ENCODE measurements at places on chromosomes 16 and 17.

- no peak for DNase-seq
Observed at GRCh38 chr16:87584975-87585374, 17.3 kb upstream of the JPH3 start.

- DNase-seq: no peak
Observed at GRCh38 chr16:46882940-46883307, 1.2 kb upstream of the GPT2 start.

GRCh38 chr16:29806641-29807425, 504 bp downstream of the MAZ start:
- no peak for DNase-seq

- DNase-seq: no peak
Observed at GRCh38 chr17:1592751-1593629, 30.4 kb upstream of the PITPNA start.

DNA sequence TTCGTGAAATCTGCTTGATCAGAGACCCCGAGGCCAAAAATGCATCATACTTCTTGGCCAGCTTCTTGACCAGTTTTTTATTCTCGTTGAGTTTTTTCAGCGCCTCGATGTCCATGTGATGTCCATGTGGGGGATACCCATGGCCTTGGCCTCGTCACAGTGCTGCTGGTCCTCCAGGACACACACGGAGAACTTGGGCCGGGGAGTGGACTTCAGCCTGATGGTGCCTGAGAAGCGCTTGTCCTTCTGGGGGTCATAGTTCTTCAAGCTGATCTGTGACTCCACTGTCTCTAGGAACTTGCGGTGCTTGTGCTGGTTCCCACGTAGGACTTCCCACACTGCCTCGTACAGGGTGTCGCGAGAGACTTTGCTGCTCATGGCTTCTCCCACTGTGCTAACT, 16.7 kb downstream of the COX4I1 start:
- DNase-seq: no peak

DNA sequence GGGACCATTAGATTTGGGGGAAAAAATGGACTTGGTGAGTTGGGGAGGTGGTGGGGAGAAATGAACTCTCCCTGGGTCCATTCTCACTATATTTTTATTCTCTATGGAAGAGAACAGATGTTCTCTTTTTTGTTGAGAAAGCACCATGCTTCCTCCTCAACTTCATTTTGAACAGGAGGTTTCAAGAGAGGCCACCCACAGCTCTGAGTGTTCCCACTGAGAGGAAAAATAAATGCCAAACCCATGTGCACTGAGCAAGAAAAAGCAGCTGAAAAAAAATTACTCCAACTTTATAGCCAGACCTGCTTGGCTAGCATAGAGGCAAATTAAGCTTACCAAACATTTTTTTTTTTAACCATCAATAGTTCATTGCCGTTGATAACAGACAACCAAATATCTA, 883.6 kb downstream of the KCNJ2 start:
- no peak for DNase-seq

DNA sequence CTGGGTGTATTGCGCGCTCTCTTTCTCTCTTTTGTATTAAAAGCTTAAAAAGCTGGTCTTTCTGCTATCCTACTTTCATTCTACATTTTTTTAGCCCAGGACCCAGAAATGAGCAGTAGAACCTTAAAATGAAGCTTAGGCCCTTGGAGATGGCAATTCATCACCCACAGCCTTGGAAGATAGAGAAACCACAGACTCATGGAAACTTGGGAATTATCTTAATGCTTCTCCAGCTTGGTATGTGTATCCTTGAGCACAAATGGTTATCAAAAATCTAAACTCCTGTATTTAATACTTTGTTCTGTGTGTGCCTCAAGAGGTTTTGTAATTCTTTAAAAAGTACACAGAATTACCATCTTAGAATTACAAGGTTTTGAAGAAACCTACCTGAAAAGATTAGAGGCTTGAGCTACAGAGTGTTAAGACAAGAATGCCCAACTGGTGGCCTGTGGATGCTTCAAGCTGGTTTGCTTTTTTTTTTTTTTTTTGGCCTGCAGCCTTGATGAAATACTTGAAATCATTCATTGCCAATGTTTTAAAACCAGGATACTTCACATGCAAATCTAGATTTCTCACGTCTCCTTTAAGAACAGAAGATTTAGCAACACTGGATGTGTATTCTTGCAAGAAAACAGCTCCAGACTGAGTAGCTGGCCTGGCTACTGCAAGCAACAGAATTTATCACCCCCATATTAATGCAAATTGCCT, 105.0 kb downstream of the XYLT1 start:
- no peak for DNase-seq

GRCh38 chr17:1386265-1386664, 13.8 kb downstream of the YWHAE start:
- DNase-seq: no peak

DNA sequence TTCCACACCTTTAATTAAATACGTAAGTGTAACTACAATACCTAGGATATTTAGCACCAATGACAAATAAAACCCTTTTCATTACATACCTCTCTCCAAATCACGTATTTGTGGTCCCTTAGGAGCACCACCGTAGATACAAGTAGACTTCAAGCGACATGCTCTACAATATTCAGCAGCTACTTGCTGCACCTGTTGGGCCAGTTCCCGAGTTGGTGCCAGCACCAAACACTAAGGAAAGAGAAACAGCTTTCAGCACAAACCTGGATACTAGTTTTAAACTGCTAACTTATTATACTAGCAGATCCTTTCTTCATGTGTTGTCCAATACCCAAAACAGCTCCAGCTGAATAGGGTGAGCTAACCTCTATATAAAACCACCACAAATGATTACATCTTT, 2.7 kb downstream of the DDX5 start:
- no peak for DNase-seq

DNA sequence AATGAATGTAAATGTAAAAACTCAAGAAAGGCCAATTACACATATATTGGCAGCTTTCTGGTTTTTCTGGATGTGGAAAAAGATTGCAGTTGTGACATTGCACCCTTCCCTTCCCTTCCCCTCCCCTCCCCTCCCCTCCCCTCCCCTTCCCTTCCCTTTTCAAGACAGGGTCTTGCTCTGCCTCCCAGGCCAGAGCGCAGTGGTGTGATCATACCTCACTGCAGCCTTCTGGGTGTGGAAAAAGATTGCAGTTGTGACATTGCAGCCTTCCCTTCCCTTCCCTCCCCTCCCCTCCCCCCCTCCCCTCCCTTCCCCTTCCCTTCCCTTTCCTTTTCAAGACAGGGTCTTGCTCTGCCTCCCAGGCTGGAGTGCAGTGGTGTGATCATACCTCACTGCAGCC, 41.7 kb downstream of the PIK3R5 start:
- no peak for DNase-seq

- no peak for DNase-seq
Observed at GRCh38 chr17:72862276-72862999, 230.1 kb downstream of the SLC39A11 start.

- no peak for DNase-seq
Observed at GRCh38 chr16:49545741-49546448, 172.3 kb downstream of the C16orf78 start.

- DNase-seq: peak; percentile 67
Observed at GRCh38 chr17:9247401-9247938, 226.2 kb downstream of the NTN1 start.

GRCh38 chr17:10457952-10458351, 11.4 kb downstream of the MYH4 start:
- DNase-seq: no peak

- no peak for DNase-seq
Observed at GRCh38 chr17:44360826-44361225, 2.8 kb downstream of the FAM171A2 start.

DNA sequence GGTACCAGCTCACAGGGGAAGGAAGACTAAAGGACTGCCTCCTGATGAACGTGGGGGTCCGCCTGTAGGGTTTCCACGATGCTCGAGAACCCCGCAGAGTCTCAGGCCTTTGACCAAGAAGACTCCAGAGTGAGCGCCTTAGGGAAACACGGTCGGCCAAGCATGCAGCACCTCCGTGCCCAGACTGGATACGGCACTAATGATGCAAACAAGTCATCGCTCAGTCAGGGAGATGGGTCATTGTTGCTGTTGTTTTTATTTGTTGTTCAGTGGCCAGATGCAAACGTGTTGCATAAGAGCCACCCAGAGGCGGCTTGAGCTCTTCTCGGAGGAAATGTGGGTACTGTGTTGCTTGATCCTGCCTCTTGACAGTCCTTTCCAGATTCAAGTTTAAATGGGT, 19.3 kb upstream of the RBFOX3 start:
- DNase-seq: no peak

DNA sequence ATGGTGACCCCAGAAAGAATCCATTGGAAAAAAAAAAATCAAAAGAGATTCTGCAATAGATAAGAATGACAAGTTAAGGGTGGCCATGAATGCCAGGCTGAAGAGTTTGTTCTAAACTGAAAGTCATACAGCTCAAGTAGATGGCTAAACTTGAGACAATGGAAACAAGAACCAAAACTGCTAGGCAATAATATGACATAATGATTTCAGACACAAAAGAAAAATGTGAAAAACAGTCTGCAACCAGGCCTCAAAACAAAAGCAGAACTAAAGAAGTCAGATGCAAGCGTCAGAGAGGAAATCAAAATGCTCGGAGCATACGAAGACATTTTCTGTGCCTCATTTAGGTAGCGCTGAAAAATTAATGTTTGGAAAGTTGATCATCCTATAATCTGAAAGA, 54.4 kb upstream of the YPEL2 start:
- no peak for DNase-seq

DNA sequence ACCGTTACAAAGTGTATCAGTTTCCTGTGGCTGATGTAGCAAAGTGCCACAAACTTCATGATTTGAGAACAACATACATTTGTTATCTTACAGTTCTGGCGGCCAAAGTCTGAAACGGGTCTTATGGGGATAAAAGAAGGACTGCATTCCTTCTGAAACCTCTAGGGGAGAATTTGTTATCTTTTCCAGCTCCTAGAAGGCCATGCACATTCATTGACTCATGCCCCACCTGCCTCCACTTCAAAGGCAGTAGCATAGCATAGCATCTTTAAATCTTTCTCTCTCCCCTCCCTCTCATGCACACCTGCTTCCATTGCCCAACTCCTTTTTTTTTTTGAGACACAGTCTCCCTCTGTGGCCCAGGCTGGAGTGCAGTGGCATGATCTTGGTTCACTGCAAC, 190.7 kb upstream of the DYNLRB2 start:
- DNase-seq: no peak

GRCh38 chr16:3180445-3180878, 7.5 kb upstream of the OR1F1 start:
- DNase-seq: no peak

GRCh38 chr16:30352488-30353401, 2.4 kb downstream of the CD2BP2 start:
- DNase-seq: no peak

GRCh38 chr17:46875849-46876352, 24.5 kb downstream of the WNT9B start:
- no peak for DNase-seq

DNA sequence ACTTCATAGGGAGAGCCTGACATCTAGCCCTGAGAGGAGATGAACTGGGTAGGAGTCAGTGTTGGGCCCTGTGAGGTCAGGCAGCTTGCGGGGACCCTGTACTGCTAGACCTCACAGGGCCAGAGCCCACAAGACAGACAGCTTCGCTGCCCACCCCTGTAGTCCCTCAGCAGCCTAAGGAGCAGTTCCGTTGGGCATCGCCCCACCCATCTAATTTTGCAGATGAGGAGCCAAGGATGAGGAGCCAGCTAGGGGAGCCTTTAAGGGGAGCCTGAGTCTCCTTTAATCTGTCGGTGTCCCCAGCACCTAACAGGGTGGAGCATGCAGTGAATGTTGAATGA, 755 bp upstream of the TUFM start:
- DNase-seq: no peak

DNA sequence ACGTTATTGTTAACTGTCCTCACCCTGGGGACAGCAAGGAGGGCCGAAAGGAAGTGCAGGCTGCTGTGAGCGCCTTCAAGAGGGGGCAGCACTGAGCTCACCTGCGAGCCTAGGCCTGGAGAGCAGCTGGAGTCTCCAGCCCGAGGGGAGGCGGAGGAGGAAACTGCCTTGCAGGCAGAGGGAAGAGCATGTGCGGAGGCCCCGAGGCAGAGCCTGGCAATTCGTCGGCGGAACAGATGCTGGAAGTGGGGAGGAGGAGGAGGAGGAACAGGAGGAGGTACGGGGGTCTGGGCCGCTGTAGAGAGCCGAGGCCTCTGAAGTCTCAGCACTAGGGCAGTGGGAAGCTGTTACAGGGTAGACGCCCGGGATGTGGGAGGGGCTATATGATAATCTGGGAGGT, 49.6 kb upstream of the PLCG2 start:
- no peak for DNase-seq

- no peak for DNase-seq
Observed at GRCh38 chr17:41267711-41268110, 2.5 kb downstream of the KRTAP9-6 start.

- DNase-seq: no peak
Observed at GRCh38 chr16:63663155-63663554, 1458.7 kb downstream of the CDH11 start.

DNA sequence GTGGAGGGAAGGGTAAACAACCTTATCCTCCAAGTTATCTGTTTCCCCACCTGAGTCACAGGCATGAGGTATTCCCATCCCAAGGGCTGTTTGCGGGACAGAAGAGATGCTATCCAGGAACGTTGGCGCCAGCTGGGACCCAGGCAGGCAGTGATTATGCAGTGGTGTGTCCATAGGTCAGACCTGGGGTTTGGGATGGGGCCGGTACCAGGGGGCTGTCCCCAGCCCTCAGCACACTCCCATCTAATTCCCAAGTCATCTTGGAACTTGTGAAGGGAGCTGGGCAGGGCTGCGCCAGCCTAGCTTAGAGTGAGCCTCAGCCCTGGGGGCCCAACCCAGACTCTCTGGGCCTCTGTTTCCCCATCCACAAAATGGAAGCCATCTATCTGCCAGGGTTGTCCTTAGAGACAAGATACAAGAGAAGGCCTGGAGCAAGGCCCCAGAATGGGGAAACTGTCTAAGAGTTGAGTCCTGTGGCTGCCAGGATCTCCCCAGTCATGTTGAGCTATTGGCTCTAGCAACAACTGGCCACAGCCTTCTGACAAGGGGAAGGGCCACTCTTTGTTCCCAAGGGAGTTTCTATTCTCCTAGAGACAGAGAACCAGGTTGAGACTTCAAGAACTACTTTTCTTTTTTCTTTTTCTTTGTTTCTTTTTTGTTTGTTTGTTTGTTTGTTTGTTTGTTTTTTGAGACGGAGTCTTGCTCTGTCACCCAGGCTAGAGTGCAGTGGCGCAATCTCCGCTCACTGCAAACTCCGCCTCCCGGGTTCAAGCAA, 9.8 kb upstream of the JUP start:
- DNase-seq: no peak
